ENCODE measurements at places on chromosomes 3 and 15. TPM values are rescaled to one million over a fixed set of nuclear protein-coding genes. Genes with fewer than 3 reads are reported as not detected.

SERINC4 gene
- polyA plus RNA-seq = 0.25 TPM

ACKR2 gene
- 2.4 TPM for polyA plus RNA-seq

GOLGA8Q gene
- 2.6 TPM for polyA plus RNA-seq

GOLGA6B gene
- not detected for polyA plus RNA-seq

DNA sequence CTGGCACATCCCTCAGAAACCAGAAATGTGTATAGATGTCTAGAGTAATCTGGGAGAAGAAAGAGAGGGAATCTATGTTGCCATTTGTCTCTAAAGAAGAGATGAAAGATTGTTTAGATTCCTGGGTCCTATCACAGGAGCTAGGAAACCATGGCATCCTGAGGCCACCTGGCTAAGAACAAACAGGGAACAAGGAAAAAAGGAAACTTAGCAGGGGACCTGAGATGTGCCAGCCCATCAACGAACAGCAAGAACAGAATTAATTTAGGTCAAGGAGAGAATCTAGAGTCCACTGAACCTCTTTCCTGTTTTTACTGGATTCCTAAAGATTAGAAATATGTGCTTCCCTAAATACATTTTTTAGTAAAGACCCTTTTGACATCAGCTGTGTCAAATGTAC lies 30.3 kb downstream of the IP6K1 start:
- DNase-seq = no peak

DNA sequence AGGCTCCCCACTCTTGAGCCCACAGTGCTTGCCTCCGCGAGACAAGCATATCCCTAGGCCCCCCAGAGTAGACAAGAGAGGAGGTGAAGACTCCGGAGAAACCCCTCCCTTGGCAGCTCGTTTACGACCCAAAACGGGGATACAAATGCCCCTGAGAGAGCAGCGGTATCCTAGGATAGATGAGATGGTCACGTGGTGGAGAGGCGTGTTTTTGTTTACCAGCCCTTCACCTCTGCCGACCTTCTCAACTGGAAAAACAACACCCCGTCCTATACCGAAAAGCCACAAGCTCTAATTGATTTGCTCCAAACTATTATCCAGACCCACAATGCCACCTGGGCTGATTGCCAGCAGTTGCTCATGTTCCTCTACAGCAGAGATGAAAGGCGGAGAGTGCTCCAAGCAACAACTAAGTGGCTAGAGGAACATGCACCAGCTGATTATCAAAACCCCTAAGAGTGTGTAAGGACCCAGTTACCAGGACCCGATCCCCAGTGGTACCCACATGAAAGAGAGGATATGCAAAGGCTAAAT lies 99.5 kb upstream of the OSBPL11 start:
- DNase-seq = no peak

- DNase-seq = no peak
Measured at GRCh38 chr15:42140383-42141070, 15.9 kb downstream of the PLA2G4F start.

DNA sequence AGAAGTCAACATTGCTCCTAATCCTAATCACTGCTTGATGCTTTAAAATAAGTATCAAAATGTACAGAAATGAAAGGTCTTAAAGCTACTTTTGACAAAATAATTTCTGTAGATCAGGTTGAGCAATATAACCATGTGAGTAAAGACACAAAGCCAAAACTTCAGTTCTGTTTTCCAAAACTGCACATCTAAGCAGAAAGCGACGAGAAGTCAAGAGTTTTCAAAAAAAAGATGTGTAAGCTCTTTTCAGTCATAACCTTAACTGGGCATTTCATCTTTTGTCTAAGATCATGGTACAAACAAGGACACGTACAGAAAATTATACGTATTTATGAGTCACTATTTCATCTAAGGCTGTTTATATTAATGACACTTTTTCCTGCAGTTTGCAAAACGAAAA lies 608.8 kb downstream of the FOXP1 start:
- no peak for DNase-seq

DNA sequence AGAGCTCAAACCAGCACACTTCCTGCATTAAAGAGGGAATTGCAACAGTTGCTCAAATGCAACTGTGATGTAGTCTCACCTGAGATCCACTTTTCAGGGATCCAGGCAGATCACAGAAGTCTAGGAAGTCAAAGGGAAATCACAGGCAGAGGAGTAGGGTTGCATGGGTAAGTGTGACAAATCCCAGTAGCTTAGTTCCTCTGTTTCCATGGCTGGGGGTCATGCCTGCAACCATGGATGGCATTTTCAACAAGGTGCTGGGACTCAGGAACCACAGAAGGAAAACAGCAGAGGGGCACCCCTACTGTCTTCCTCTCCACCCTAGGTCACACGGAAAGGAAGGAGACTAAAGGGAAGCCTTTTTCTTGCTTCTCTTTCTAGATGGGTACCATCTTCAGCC lies 36.5 kb upstream of the ARNT2 start:
- DNase-seq = no peak

DNA sequence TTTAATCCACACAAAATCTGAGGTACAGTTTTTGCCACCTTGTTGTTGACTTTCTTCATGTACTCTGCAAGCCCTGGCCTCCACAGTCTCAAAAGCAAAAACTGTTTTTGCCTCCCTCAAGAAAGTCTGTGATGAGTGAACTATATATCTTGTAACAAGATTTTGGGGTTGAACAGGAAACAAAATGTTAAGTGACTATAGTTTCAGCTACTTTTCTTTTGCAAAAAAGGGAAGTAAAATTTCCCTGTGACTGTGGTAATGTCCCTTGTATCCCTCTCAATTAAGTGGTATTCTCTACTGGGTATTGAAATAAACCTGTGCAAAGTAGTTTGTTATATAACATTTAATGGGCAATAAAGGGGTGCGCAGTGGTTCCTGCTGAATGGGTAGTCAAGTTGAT lies 21.3 kb upstream of the SCAANT1 start:
- DNase-seq = no peak

- no peak for DNase-seq
Measured at GRCh38 chr3:60277361-60277800, 973.9 kb downstream of the FHIT start.

- DNase-seq = no peak
Measured at GRCh38 chr3:69128509-69128908, 6.1 kb upstream of the LMOD3 start.

DNA sequence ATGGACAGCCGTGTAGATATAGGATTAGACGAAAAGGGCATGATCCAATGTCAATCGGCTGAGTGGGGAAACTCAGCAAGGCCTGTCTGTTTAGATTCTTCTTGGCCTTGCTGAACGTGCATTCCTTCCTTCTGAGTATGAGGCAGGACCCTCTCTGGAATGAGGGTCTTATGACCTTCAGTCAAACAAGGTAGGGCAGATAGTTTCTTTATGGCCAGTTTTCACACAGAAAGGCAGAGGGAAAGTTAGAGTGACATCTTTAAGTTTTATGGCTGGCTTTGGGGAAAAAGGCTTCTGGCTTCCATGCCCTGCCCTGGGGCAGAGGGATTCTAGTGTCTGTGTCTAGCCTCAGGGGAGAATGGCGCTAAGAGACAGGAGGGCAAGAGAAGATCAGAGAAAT lies 29.7 kb downstream of the ARNT2 start:
- DNase-seq = no peak

DNA sequence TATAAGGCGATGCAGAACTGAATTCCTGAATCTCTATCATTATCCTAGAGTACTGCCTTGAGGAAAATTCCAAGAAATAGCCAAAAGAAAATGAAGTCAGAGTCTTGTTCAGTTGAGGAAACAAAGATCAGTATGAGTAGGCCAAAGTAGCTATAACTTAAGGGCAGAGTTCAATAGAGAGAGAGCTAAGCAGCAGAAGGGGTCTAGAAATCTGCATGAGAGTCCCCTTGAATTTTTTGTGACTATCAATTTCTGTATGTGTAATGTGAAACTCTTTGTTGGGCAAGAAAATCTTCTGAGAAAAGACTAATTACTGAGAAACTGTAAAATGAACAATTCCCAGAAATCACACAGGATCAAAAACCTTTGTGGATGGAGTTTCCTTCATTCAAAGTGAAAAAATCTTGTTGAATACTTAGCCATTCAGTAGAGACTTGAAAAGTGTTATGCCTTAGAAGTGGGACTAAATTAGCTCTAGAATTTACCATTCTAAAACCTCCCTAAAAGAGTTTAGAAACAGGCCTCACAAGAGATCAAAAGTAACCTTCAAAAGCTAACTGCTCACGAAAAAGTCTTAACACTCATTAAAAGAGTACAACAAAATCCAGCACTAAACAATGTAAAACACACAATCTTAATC lies 43.1 kb upstream of the FNDC3B start:
- no peak for DNase-seq

DNA sequence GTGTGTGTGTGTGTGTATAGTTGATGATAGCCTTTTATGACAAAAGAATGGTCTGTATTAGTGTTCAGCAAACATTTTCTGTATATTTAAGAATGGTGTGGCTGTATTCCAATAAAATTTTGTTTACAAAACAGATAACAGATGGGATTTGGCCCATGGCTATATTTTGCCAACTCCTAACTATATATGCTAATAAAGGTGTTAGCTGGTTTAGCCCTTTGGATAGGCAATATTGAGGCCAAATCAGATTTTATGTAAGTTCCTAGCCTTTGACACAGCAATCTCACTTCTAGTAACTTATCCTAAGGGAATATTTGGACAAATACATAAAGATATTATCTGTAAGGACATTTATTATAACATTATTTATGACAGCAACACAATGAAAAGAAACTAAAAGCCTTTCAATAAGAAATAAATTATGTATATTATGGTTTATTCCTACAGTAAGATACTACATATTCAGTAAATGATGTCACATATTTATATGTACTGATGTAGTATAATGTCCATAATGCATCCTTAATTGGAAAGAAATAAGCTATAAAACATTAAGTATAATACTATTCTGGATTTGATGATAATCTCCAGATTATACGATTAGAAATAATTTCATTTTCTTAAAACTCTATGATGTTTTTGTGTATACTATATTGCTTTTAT lies 264.0 kb downstream of the RBMS3 start:
- DNase-seq = no peak

DNA sequence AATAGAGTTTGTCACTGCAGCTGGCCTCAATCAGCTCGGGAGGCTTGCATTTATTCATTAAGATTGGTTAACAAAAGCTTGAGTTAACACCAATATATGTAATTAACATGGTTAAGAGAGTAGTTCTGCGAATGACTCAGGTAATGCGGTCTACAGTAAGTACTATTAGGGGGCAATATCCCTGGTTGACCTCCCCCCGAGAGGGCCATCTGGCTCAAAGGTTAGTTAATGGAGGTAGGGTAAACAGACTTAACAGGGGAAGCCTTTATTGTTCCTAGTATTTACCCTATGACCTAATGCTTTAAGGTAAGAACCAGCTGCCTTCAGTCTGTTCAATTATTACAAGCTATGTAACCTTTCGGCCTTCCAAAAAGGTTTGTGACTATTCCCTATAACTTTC lies 403.3 kb upstream of the SGO1 start:
- no peak for DNase-seq

DNA sequence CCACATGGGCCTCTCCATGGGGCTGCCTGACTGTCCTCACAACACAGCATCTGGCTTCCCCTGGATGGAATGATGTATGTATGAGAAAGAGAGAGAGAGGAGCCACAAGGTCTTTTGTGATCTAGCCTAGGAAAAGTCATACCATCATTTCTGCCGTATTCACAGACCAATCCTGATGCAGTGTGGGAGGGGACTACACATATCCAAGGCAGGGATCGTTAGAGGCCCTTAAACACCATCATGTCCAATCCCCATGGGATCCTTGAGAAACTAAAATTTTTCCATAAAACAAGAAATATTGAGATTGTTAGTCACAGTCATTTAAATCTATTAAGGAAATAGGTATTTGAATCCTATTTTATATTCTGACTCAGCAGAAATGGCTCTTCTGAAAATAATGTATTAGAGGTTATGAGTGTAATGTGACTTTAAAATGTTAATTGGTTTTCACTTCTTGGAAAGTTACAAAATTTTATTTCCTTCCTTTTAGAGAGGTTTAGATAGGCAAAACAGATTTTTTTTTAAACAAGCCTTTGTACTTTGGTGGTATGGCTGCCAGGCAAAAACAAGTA lies 65.1 kb upstream of the TSC22D2 start:
- DNase-seq = no peak

DNA sequence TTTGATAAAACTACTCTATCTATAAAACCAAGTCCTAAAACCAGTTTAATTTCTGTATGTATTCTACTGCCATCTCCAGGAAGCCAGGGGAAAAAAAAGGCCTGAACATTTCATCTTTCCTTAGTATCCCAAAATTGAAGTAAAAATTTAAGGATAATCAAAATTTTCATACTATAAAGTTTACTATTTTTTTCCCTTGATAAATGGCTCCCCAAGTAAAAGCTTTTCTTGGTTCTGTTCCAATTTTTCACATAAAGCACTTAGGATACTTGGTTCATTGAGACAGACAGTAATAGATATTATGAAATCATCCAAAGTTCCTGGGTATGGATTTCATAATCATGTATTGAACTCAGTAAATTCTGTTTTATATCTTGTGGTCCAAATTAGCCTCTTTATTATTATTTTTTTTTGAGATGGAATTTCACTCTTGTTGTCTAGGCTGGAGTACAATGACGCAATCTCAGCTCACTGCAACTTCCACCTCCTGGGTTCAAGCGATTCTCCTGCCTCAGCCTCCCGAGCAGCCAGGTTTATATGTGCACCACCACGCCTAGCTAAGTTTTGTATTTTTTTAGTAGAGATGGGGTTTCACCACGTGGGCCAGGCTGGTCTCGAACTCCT lies 34.5 kb downstream of the ICE2 start:
- no peak for DNase-seq

GRCh38 chr15:49827311-49827710 lies 206.5 kb downstream of the DTWD1 start:
- DNase-seq = no peak
